ENCODE measurements at places on chromosomes 1 and 21.

DNA sequence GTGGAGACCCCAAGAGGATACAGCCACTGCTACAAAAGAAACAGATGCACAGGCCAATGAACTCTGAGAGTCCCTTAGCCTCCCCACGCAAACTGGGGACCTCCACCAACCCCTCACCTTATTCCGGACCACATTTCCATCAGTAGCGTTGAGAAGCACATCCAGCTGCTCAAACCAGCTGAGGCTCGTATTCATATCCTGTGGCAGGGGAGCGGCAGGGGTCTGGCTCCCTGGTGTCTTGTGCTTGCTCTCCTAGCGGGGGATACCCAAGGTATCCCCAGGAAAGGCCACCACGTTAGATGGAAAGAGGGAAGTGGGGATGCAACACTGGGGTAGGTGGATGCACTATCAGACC, 481 bp downstream of the CCDC163 start:
- DNase-seq = no peak

- no peak for DNase-seq
Observed at GRCh38 chr1:167312871-167313270, 92.2 kb downstream of the POU2F1 start.

DNA sequence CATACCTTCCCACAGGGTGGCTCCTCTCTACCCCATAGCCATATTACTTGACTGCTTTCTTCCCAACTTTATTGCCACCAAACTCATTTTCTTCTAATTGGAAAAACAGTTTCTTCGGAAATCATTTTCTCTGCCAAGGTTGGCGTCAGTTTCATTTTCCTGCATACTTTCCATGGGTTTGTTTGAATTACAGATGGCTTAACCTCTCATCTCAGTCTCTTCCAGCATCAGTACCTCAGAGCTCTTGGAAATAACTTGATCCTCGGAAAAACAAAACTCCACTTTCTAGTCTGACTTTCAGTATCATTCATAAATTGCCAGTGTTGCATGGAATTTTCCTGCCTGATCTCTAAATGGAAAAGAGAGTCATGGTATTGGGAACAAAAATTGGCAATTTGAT, 20.3 kb upstream of the PRDM2 start:
- no peak for DNase-seq

DNA sequence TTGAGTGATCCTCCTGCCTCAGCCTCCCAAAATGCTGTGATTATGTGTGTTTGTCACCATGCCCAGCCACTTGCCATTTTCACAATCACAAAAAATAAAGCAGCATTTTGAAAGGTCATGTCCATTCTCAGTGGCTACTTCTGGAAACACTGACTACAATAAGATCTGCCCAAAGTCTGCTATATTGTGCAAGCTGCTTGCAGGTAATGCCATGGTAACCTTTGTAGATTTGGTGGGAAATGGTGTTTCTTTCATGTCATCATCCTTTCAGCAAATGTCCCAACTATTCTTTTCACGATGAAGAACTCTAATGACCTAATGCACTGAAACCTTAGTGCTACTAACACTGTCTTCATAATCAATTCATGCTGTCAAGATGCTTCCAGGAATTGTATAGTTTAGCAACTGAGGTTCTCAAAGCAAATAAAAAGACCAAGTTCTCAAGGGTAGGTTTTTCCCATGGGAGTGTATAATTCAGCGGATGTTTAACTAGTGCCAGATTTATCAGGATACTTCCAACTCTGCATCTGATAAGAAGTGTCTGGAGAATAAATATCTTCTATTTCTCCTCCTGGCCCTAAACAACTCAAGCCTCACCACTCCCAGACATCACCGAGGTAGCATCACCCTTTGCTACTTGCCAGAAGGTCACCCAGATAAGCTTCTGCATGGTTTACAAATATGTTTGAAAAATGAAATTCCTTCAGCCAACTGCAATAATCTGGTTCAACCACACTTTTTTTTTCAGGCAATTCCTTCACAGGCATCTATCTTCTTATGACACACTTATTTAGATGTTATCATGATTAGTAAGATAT, 132.0 kb upstream of the ZC3H11B start:
- no peak for DNase-seq

GRCh38 chr1:182731852-182732575, 47.6 kb upstream of the RGS8 start:
- DNase-seq = no peak

DNA sequence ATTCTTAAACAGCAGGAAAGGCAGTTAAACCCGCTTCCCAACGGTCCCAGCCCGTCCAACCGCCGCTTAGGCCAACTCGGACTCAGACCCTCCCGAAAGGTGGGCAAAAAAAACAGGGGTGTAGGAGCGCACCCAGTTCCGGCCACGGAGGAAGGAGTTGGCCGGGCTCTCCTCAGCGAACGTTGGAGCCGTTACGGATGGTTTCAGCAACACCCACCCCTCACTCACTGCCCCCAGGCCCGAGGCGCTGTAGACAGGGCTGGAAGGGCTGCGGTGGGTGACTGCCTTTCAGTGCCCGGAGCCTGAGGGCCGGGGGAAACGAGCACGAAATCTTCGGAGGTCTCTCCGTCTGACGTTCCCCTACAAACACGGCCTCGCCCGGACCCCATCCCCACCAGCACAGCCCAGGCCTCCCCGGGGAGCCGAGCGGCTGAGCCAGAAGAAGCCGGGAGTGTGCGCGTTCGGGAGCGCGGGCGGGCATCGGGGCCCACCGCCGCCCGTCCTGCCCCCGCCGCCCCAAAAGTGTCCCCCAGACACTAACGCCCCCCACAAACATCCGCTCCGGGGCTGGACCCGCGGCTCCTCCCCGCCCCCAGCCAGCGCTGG, 1.3 kb downstream of the KDM5B start:
- peak; percentile 22 for DNase-seq

DNA sequence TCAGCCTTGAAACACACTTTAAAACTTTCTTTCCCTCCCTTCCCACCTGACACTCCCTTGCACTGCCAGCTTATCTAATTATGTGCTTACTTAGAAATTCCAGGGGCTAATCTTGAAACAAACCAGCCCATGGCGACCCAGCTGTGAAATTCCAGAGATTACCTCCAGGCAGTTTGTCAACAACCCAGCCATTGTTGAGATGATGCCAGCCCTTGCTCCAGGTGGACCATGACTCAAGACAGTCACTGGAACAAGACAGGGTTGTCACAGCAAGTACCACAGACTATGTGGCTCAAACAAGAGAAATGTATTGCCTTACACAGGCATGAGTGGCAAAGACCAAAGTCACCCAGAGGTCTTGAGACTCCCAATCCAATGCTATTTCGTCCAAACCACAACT, 7.9 kb downstream of the FYB2 start:
- DNase-seq = no peak

GRCh38 chr21:37675202-37675801, 241.0 kb downstream of the KCNJ6 start:
- peak; percentile 61 for DNase-seq

- DNase-seq = no peak
Observed at GRCh38 chr1:8358897-8359616, 41.1 kb downstream of the SLC45A1 start.

GRCh38 chr1:2432441-2432844, 20.1 kb upstream of the PEX10 start:
- no peak for DNase-seq

DNA sequence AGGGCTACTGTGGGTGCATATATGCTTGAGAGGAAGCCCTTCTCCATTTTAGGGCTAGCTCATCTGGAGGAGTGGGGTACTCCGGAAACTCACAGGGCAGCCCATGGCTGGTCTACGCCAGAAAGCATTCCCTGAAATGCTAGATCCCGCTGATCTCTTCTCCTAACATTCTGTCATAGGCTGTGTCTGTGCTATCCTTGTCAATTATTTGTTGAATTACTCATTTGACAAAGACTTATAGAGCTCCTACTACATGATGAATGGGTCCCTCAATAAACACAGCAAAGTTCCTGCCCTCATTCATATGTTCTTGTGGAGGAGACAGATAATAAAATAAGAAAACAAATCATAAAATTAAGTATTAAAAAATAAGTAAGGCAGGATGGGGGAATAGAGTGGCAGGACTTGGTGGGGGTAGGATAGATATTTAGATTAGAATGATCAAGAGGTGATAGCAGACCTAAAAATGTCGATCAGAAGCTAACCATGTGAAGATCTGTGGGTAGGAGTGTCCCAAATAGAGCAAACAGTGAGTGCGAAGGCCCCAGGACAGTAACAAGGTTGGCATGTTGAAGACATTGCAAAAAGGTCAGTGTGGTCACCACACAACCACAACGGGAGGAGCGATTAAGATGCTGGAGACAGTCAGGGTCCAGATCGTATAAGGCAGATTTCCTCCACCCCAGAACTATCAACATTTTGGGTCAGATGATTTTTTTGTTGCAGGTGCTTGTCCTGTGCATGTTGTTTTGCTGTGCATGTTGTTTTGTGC, 13.2 kb downstream of the NGF start:
- no peak for DNase-seq

DNA sequence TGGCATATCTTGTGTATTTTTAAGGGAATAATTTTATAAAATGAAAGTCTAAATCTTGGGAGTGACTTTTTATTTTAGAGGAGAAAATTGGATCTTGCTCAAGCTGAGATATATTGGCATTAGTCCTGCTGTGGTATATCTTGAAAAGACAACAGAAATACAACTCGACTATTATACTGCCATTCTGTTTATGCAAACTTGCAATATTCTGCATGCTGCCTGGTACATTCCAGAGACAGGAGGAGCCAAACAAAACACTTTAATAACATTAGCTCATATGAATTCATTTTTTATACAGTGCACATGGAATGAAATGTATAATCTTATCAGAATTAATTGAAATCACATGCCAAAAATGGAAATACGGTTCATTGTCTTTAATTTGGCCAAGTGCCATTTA, 176.0 kb upstream of the NRIP1 start:
- no peak for DNase-seq

DNA sequence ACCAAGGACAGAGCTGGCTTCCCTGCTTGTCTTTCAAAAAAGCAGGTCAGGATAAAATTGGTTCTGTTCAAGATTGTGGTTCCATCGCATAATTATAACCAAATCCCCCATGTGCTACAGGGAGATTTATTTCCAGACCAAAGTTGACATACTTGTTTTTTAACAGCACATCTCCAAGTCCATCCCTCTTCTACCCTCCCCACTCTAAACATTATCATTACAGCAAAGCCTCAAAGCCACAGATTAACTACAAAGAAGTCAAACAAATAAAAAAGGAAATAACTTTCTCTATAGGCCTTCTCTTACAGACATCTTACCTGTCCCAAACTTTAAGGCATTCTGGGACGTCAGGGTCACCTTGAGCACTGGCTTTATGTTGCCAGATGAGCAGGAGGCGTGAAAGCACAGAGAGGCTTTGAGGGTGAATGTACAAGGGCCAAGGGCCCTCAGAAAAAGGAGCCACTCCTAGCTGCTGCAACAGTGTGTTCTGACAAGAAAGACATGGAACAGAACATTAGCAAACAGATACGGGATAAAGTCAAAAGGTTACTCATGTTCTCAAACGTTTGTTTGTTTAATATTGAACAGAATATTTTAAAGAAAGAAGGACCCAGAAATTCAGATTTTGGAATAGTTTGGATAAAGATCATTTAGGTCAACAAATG, 31.2 kb downstream of the UBR4 start:
- DNase-seq = no peak

- no peak for DNase-seq
Observed at GRCh38 chr1:98467122-98467521, 194.4 kb upstream of the SNX7 start.

DNA sequence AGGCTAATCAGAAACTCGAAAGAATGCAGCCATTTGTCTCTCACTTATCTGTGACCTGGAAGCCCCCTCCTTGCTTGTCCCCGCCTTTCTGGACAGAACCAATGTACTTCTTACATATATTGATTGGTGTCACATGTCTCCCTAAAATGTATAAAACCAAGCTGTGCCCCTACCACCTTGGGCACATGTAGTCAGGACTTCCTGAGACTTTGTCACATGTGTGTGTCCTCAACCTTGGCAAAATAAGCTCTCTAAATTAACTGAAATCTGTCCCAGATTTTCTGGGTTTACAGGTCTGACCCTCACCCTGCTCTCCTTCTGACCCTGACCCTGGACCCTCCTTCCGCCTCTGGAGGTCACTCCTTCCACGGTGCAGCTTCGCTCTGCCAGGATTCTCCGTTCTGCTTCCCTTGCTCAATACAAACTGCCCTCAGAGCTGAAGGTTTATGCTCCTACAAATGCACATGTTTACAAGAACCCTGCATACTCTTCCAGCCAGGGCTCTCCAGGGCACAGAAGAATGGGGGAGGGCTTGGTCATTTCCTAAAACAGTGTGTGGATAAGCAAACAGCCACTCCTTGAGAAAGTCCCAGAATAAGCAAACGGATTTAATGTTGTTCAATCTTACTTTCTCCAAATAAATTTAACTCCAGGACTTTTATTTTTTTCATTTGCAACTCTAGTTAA, 160.5 kb downstream of the ACTL8 start:
- DNase-seq = no peak

- no peak for DNase-seq
Observed at GRCh38 chr1:94281361-94282142, 44.2 kb upstream of the ARHGAP29 start.

GRCh38 chr1:102853701-102854187, 254.6 kb downstream of the COL11A1 start:
- no peak for DNase-seq

DNA sequence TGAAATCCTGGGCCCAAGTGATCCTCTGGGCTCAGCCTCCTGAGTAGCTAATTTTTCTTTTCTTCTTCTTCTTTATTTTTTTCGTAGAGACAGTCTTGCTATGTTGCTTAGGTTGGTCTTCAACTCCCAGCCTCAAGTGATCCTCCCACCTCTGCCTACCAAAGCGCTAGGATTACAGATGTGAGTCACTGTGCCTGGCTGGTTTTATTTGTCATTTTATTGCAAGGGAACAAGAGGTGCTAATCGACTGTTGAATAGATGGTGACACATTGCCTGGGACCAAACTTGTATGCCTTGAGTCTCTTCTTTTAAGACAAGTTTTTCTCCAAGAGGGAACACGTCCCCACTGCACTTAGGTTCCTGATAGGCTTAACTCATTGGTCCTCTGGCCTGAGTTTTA, 20.0 kb upstream of the KLHDC8A start:
- DNase-seq = no peak

DNA sequence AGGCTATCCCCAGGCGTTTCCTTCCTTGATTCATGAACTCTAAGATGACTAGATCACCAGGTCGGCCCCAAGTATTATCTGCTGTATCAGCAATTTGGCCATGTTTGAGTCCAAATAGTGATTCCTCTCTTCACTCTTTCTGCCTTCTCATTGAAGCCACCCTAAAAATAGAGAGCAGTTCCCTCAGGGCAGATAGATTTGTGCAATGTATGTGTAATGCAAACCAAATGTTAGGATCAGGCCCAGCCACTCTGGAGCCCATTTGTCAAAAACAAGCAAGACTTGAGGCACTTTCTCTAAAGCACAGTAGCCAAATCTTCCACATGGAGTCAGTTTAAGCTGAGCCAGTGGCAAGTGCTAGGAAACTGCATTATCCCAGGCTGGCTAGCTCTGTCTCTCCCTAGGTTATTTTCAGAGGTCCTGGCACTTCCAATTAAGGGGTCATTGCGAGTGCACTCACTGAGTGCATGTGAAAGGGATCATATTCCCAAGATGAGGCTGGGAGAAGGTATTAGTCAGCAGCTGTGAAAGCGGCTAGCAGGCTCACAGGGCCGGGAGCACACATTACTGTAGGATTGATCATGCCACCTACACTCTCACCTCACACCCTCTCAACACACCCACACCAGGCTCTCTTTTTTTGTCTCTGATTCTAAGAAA, 97.9 kb upstream of the RAB3GAP2 start:
- no peak for DNase-seq

- no peak for DNase-seq
Observed at GRCh38 chr1:50973255-50973654, 3.2 kb downstream of the CDKN2C start.
